Activated T-cell treated with anti-CD3 and anti-CD28 coated beads for 1 hour (primary cell): ENCODE measurements at places on chromosomes 3 and 15.

DNA sequence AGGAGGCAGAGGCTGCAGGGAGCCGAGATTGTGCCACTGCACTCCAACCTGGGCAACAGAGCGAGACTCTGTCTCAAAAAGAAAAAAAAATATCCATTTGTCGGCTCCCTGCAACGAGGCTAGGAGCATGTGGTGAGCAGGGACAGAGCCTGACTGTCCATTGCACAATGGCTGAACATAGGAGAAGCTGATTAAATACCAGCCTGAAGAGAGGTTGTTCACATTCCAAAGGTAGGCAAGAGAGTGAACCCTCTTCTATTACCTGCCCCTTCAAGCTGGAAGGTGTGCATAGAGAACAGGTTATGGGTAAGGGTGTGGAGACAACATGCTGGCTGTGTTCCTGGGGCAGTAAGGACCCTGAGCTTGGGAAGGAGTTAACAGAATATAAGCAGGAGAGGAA, 78.7 kb downstream of the DAPK2 start:
- no peak for DNase-seq

- no peak for DNase-seq
These were observed 5.8 kb downstream of the TPRA1 start for GRCh38 chr3:127584734-127585133.

- no peak for DNase-seq
These were observed 227.5 kb downstream of the MAGI1 start for GRCh38 chr3:65811086-65811761.

DNA sequence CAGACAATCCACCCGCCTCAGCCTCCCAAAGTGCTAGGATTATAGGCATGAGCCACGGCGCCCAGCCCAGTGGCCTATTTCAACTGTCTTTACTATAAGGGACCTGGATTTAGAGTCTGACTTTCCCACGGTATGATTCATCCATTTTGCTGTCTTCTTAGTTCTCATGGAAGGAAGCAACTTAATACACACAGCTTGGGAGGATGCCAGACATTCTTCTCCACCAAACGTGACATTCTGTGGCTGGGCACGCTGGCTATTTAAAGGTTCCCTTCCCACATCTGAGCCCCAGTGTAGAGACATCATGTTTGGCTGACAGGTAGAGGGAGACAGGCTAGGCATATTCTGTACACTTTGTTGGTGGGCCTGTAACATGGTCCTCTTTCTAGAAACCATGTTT, 26.2 kb downstream of the FAM43A start:
- DNase-seq = no peak

DNA sequence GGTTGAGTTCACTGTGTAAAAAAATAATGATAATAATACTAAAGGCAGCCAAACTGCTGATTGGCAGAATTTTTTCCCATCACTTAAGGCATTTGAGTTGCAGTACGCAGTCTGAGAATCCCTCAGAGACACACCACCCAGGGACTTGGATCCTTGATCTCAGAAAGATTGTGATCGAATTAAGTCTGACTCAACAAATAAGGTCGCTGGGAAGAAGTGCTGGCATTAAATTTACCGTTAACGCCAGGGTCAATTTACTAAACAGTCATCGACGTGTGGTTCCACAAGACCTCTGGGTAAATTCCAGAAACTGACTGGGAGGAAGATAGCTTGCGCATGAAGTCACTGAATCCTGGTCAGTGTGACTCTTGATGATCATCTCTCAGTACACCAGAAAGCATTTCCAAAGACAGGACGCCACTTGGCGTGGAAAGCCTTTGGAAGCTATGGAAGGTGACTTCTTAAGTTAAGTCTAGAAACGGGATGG, 48.3 kb upstream of the CGNL1 start:
- no peak for DNase-seq

- no peak for DNase-seq
These were observed 298.3 kb upstream of the TGFBR2 start for GRCh38 chr3:30308131-30308530.

GRCh38 chr3:106157411-106157810, 288.6 kb upstream of the CBLB start:
- DNase-seq = no peak

- no peak for DNase-seq
These were observed 7.7 kb upstream of the KCTD6 start for GRCh38 chr3:58484045-58484721.

DNA sequence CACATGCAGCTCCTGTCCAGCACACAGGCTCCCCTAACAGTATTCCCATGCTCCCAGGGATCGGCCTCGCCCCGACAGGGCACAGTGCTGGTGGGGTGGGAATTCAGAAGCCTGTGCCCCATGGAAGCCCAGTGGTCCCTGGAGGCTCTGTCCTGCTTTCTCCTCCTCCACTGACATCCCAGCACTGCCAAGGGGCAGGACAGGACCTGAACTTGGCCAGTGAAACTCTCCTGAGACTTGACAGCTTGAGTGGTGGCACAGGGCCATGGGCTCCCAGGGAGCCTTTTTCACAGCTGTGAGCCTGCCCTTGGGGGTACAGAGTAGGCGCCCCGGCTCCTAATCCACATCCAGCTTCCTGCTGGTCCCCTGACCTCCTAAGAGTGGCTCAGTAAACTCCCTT, 38.4 kb downstream of the IQSEC1 start:
- DNase-seq = no peak

- no peak for DNase-seq
These were observed 53.4 kb downstream of the ITPR1 start for GRCh38 chr3:4546346-4547178.

DNA sequence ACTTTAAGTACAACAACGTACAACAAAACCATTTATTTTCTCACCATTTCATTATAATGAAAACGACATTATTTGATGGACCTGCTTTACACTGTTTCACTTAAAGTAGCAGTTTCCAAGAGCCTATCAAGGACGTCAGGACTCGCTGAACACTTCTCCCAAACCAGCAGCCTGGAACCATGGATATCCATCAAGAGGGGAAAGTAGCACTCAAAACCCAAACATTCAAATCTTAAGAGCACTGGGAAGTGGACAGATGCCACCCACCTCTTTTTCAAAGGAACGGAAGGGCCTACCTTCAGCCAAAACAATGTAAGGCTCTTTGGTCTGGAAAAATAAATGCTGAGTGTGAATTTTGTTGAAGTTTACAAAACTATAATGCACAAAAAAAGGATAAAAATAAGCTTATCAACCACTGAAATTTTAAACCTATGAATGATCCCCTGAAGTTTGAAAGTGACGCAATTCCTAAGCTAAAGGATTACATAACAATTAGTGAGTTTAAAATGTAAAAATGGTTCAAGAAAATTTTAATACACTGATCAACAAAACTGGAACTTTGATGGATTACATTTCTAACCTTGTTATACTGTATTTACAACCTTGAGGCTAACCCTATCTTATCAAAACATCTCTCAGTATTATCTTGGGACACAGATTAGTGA, 4.6 kb downstream of the PIK3R4 start:
- DNase-seq = no peak

DNA sequence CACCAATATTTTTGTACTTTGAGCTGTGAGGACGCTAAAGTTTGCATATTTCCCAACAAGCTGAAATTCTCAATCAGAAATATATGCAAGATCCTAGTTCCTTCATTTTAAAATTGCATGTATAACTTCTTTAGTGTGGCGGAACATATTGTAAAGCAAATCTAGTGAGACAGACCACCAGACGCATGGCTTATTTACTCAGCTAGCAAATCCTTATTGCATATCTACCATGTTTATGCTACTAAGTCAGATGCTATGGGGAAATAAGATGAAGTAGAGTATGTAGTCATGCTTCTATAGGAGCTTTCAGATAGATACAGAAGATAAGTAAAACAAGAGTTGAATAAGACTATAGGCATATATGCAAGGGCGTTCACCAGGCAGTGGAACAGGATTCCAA, 62.0 kb downstream of the C3orf70 start:
- DNase-seq = no peak

DNA sequence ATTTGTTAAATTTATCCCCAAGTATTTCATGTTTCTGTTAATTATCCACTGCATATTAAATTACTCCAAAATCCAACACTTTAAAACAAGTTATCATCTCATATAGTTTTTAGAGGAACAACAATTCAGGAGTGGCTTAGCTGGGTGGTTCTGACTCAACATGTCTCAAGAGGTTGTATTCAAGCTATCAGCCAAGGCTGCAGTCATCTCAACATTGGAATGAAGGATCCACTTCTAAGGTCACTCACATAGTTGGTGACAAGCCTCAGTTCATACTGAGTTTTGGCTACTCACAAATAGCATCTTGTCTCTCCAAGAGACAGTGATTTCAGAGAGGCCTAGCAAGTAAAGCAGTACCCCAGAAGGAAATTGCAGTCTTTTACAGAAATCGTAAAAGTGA, 134.7 kb downstream of the NR2E3 start:
- no peak for DNase-seq

GRCh38 chr15:77327168-77327567, 92.7 kb downstream of the PEAK1 start:
- no peak for DNase-seq

DNA sequence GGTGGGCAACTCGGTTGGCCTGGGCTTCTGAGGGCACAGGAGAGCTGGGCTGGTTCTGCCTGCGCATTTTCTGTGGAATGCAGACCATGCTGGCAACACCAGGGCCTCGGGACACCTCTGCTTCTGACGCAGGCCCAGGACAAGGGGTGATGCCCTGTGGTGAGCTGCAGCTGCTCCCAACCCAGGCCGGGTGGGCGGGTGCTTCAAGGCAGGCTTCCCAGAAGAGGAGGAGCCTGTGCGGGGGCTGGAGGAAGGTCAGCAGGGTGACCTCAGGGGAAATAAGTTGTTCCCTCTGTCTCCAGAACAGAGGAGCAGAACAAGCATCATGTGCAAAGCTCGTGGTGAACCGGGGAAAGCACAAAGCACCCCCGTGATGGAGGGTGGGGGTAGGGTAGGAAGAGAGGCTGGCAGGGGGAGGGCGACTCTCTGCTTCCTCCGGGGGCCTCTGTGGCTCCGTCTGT, 11.0 kb upstream of the PLXNA1 start:
- DNase-seq = no peak

DNA sequence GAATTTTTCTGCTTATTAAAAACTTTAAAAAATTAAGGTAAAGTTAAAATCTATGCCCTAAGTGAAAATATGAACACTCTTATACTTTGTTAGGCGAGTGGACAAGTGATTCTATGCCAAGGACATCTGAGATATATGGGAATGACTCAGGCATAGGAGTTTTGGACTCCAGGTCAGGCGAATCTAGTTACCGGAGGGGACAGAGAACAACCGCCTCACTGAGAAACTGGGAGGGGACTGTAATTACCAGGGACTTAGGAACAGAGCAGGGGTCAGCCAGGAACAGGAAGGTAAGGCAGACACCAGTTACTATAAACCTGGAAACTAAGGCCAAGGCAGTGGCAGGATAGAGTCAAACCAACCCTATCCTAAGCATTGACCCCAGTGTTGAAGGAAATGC, 16.8 kb upstream of the ATP1B3 start:
- DNase-seq = no peak

GRCh38 chr3:123651449-123652341, 66.8 kb upstream of the HACD2 start:
- DNase-seq = no peak

DNA sequence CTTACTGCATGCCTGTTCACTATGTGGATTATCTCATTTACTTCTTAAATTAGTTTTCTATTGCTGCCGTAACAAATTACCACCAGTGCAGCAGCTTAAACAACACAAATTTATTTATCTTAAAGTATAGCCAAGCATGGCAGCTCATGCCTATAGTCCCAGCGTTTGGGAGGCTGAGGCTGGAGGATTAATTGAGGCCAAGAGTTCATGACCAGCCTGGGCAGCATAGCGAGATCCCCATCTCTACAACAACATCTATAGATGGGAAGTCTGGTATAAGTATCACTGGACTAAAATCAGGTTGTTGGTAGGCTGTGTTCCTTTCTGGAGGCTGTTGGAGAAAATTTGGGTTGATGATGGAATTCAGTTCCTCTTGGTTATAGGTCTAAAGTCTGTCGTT, 5.1 kb downstream of the SLC2A2 start:
- no peak for DNase-seq

DNA sequence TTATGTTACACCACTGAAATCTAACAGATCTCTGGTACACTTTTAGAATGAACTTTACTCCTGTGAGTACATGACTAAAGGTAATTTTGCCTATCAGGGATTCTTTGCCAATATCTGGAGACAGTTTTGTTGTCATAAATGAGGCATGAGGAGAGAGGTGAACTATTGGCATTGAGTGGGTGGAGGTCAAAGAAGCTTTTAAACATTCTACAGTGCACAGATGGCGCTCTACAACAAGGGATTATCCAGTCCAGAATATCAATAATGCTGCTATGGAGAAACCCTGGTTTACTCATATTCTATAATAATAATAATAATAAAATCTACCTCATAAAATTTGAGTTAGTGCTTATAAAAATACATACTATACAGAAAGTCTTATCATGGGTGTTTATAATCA, 702.3 kb downstream of the SI start:
- DNase-seq = no peak

DNA sequence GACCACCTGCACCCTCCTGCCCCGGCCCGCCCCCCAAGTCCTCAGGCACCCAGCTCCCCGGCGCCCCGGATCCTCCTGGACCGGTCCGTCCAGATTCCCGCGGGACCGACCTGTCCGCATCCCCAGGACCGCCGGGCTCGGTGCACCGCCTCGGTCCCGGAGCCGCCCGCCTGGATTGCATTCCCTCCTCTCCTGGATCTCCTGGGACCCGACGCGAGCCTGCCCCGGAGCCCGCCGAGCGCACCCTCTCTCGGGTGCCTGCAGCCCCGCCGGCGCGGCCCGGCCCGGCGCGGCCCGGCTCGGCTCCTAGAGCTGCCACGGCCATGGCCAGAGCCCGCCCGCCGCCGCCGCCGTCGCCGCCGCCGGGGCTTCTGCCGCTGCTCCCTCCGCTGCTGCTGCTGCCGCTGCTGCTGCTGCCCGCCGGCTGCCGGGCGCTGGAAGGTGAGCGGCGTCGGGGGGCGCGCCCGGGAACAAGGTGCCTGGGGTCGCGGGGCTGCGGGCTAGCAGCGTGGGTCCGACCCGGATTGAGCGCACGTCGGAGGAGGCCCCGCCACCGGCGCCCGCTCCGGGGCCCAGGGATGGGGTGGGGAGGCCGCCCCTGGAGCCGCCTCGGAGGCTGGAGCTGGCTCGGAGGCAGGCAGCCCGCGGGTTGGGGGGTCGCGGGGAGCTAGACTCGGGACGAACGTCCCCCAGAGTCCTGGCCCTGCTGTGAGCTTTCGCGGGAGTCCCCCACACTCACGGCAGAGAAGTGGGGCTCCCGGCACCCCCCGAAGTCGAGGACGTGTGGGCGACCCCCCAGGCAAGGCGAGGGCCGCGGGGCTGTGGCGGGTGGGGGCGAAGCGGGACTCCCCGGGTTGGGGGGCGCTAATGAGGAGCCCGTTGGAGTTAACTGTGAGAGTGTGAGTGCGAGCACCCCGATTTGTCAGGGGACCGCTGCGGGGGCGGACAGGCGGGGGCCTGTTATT, 610 bp downstream of the EPHB3 start:
- no peak for DNase-seq

GRCh38 chr15:82966671-82967071, 14.2 kb upstream of the HOMER2 start:
- DNase-seq = no peak

- no peak for DNase-seq
These were observed 55.2 kb downstream of the CNTN3 start for GRCh38 chr3:74559261-74559660.
